ENCODE measurements at places on chromosomes 7 and 10. TPM values are rescaled to one million over a fixed set of nuclear protein-coding genes. Genes with fewer than 3 reads are reported as not detected.

Gene SPDYE16
- 0.36 TPM for total RNA-seq

Gene CPVL
- 0.30 TPM for total RNA-seq

Gene TMEM176B
- total RNA-seq = not detected

Gene CLDN3
- not detected for total RNA-seq

Gene SFMBT2
- 32.1 TPM for total RNA-seq

Gene FAM20C
- total RNA-seq = 1.2 TPM

Gene LIPN
- total RNA-seq = not detected

Gene TLX1
- not detected for total RNA-seq

Gene CPEB3
- 2.6 TPM for total RNA-seq

Gene GPR15LG
- not detected for total RNA-seq

Gene ADCY1
- total RNA-seq = 0.91 TPM

Gene BUD31
- total RNA-seq = 79.3 TPM

Gene CTNNA3
- 0.24 TPM for total RNA-seq

Gene DGKI
- 0.46 TPM for total RNA-seq

Gene DOCK1
- not detected for total RNA-seq

Gene PAPSS2
- not detected for total RNA-seq

Gene FAM180A
- not detected for total RNA-seq

Gene UTF1
- not detected for total RNA-seq

Gene CDNF
- 1.8 TPM for total RNA-seq

Gene ZNF783
- total RNA-seq = 26.2 TPM

Gene GNG11
- not detected for total RNA-seq

Gene CNPY1
- not detected for total RNA-seq

Gene PLXDC2
- not detected for total RNA-seq

Gene ZNF365
- total RNA-seq = not detected

Gene GIMAP4
- 368 TPM for total RNA-seq

Gene NANOS1
- 0.73 TPM for total RNA-seq

Gene SPDYE9
- total RNA-seq = not detected

Gene ADAMTS14
- total RNA-seq = not detected

Gene ELN
- not detected for total RNA-seq

Gene EN2
- total RNA-seq = not detected

Gene PTPRN2
- total RNA-seq = 2.3 TPM

Gene CPA4
- total RNA-seq = not detected

Gene COBL
- not detected for total RNA-seq

Gene LDB3
- not detected for total RNA-seq

Gene IKZF5
- total RNA-seq = 16.0 TPM

Gene CRYGN
- not detected for total RNA-seq

Gene GPAM
- 4.8 TPM for total RNA-seq

Gene ATOH7
- not detected for total RNA-seq

Gene TAS2R41
- not detected for total RNA-seq

Gene CFAP69
- not detected for total RNA-seq

Gene IKZF1
- total RNA-seq = 372 TPM

Gene STEAP4
- total RNA-seq = not detected

Gene AGR3
- not detected for total RNA-seq

Gene GPR37
- total RNA-seq = not detected

Gene FZD8
- total RNA-seq = 0.48 TPM

Gene VSTM4
- not detected for total RNA-seq

Gene PAPOLB
- not detected for total RNA-seq

Gene ZNF239
- total RNA-seq = 0.79 TPM

Gene BAMBI
- total RNA-seq = 0.13 TPM

Gene MACC1
- total RNA-seq = not detected

Gene DENND10
- 37.0 TPM for total RNA-seq

Gene CH25H
- total RNA-seq = not detected

Data from activated naive CD4-positive, alpha-beta T cell treated with anti-CD3 and anti-CD28 coated beads, Interleukin-2, amount 10 ng/mL, durations not matched to agents 5 hours and 36 hours (primary cell).